ENCODE measurements at places on chromosomes 1 and 21.

GRCh38 chr1:53470584-53470983, 11.4 kb downstream of the DMRTB1 start:
- no peak for DNase-seq

DNA sequence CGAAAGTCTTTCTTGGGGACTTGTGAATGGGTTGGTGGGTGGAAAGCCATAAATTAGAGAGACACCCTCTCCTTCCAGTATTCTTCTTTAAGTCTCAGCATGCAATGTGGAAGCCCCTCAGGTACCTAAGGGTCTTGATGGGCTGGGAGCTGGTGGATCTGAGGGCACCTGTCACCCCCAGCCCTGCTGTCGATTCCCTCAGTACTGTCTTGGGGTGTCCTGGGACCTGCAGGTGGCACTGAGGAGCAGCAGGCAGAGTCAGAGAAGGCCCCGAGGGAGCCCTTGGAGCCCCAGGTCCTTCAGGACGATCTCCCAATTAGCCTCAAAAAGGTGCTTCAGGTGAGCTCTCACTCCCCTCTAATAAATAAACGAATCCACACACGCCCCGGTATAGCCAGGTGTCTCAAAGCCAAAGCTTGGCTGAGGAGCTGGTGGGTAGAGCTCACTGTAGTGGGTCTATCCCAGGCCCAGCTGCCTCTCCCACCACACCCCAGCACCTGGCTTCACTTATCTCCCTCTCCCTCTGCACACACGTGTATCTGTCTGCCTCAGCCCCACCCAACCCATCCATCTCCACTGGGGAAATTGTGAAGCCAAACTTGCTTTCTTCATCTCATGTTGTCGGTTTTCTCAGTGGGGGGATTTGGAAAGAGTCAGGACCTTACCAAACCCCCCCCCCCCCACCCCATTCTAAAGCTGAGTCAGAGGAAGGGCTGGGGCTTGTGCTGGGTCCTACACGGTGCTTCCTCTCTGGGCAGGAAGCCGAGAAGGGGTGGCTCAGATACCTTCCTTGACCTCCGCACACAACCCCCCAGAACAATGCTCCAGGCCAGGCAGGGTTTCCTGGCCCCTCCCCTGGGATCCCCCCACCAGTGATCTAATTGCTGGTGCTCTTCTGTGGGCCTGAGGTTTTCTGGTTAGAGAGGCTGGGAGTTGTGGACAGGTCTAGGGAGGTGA, 1.6 kb downstream of the ADAM15 start:
- DNase-seq = no peak

DNA sequence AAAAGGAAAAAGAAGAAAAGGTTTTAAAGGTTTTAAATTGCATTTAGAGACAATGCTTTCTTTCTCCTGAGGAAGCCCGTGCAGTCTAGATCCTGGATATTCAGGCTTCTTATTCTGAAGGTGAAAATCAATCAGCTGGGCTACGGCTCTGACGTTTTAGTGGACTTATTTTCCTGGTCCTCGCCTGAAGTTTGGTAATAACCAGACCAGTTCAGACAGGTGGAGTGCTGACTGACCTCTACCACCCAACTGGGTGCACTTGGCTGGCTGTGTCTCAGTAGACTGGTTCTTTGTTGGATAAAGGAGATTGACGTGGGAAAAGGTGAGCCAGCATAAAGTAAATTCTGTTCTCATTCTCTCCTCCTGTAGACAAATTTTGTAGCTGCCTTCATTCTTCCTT, 7.2 kb upstream of the ATP1A1 start:
- DNase-seq = no peak

- DNase-seq = no peak
These were observed 74.4 kb downstream of the HMCN1 start for GRCh38 chr1:185808631-185809030.

GRCh38 chr1:101704895-101705294, 291.8 kb downstream of the OLFM3 start:
- DNase-seq = no peak

Measured in cortex of kidney (tissue), 1 donor.